ENCODE measurements at places on chromosomes 3 and 15. TPM values are rescaled to one million over a fixed set of nuclear protein-coding genes. Genes with fewer than 3 reads are reported as not detected.

IP6K2 gene
- 64.1 TPM for total RNA-seq

GALNT15 gene
- not detected for total RNA-seq

MESP1 gene
- total RNA-seq: 1.5 TPM

PCBP4 gene
- total RNA-seq: 107 TPM

RASL12 gene
- not detected for total RNA-seq

ARGFX gene
- total RNA-seq: not detected

ARID3B gene
- total RNA-seq: 1.5 TPM

OXTR gene
- 115 TPM for total RNA-seq

CHRD gene
- 5.6 TPM for total RNA-seq

DNA sequence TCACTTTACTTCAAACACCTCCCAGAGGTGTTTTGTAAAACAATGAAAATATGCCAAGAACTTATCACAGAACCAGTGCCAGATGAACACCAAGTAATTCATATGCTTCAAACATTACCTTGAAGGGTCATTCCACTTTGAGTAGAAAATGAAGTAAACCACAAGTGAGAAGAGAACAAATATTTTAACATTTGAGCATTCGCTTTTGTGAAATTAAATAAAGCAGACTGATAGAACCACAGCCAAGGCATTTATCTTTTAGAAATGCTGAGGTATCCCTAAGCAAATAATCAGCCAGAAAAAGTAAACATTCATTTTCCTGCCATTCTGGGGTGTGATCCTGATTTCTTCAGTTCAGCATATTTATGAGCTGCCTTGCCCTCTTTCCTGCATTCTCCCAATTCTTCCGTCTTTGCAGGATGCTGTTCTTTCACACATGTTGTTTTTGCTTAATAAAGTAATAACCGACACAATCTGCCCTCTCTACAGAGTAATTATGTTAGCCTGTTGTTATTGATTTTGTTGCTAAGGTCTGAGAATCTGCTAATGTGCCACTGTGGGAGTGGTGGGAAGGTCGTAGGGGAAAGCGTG is 235.6 kb upstream of the TGFBR2 start:
- DNase-seq: peak; percentile 38

DNA sequence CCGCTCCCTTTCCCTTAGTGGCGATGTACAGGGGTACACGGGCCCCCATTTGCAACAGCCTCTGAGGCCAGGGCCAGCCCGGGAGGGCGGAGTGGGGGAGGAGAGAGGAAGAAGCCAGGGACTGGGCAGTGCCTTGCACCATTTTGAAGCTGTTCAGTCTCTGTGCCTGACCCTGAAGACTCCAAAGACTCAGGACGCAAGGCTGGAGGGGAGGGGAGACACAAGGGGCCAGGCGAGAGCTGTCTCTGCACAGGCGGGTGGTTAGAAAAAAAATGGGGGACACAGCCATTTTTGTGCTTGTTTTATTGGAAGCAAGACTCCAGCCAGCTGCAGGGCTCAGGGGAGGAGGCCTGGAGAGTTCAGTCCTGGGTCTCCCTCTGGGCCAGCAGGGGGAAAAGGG is 1.6 kb downstream of the RPP25 start:
- DNase-seq: no peak

DNA sequence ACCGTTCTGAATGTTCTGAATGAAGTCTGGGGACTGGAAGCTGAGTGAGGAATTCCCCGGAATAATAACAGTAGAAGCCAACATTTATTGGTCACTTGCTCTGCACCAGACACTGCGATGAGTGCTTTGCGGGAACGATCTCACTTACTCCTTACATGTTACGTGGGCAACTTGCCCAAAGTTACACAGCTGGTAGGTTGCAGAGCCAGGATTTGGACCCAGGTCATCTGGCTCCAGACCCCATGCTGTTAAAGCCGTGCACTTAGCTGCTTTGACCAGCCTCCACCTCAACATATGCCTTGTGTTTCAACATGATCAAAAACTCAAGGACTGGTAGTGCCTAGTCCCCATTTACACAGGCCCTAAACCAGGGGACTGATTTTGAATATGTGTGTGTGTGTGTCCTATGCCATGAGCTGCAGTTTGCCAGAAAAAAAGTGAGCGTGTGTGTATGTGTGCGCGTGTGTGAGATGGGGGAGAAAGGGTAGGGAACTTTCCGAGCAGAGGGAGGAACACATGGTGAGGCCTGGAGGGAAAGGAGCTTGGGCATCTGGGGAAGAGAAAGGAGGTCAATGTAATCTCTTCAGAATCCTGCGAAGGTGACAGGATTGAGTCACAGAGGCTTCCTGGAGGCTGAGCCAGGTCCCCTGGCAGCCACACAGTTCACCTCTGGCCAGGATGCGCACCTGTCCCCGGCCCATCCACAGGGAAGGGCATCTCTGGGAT is 28.9 kb downstream of the LINGO1 start:
- DNase-seq: no peak

GRCh38 chr3:53773611-53774368 is 72.4 kb downstream of the CHDH start:
- DNase-seq: peak; percentile 16

DNA sequence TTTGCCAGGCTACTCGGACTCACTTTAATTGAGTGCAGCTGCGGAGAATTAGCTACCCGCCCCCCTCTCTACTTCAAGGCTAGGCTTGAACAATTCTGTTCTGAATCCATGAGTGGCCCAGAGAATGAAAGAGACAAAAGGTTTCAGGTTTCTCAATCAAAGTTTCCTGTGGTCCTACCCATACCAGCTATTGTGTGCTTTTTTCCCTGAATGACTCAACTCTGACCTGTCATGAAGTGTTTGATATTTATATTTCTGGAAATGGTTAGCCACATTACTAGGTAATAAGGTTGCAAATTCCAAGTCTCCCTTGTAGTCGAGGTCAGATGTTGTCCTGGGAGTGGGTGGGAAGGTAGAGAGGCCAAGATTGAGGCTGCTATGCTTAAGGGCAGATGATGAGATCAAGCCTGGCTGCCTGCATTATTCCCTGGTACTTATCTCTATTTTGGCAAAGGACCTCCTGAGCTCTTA is 392.7 kb upstream of the TBL1XR1 start:
- DNase-seq: peak; percentile 91

GRCh38 chr15:52856286-52856685 is 66.2 kb upstream of the ONECUT1 start:
- DNase-seq: no peak

- no peak for DNase-seq
These were observed 66.7 kb upstream of the XCR1 start for GRCh38 chr3:46093966-46094365.

DNA sequence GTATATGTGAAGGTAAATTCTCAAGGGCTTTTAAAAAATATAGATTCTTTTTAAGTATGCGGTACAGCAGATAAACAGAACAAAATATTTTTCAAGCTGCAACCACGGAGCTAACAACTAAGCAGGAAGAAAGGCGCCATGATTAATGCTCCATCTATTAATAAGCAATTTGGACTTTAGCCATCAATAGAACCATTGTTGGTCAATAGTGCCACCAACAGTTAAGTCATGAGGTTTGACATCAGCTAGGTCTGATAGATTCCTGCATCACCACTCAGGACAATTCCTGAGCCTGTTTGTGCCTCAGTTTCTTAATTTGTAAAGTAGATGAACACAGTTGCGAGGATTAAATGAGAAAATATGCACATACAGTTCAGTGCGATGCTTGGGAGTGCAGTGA is 65.1 kb upstream of the FAM3D start:
- DNase-seq: no peak

GRCh38 chr3:17396036-17396435 is 346.4 kb downstream of the TBC1D5 start:
- DNase-seq: no peak

- peak; percentile 93 for DNase-seq
These were observed 134.0 kb upstream of the IL12A start for GRCh38 chr3:159854500-159855124.

Data from A172 (cell line).